Mesothelial cell of epicardium (in vitro differentiated cells): ENCODE measurements at places on chromosomes 2 and 18.

DNA sequence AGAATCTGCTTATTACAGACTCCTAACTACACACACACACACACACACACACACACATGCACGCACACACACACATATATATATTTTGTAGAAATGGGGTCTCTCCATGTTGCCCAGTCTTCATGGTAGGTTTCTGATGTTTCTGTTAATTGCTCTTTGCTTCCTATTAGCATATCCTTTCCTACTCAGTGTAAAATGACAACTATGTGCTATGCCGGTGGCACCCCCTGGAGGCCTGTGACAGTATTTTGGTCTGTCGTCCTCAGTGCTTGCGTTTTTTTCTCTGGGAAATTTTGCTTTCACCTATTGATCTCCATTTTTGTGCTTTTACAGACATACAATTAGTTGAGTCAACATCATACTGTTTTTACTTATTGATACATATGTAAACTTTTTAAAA, 322.1 kb downstream of the LRRTM1 start:
- no peak for DNase-seq

DNA sequence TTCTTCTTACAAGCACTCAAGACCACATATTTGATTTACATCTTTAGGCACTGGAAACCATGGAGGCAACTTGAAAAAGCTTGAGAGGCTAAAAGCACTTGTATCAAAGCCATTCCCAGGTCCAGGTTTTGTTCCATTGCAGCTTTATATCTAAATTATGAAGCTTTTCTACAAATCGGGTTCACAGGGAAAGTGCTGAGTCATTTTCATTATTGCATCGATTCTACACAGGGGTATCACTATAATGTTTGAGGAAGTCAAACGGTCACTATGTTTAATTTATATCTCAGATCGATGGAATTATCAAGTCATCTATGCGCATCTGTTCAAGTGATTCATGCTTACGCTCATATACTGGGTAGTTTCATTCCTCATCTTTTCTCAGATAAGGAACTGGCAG, 118.7 kb downstream of the VWC2L start:
- DNase-seq = no peak

- no peak for DNase-seq
These were observed 26.9 kb upstream of the SLC66A3 start for GRCh38 chr2:11128243-11128951.

DNA sequence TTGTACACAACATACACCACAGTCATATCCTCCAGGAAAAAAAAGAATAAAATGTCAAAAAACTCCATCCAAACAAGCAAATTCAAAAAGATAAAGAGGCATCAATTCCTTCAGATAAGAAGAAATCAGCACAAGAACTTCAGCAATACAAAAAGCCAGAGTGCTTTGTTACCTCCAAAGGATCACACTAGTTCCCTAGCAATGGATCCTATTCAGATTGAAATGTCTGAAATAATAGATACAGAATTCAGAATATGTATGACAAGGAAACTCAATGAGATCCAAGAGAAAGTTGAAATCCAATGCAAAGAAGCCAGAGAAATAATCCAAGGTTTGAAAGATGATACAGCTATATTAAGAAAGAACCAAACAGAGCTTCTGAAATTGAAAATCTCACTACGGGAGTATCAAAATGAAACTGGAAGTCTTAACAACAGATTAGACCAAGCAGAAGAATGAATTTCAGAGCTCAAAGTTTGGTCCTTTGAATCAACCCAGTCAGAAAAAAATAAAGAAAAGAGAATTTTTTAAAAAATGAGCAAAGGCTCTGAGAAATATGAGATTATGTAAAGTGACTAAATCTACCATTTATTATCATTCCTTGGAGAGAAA, 80.6 kb downstream of the TRABD2A start:
- DNase-seq = no peak

DNA sequence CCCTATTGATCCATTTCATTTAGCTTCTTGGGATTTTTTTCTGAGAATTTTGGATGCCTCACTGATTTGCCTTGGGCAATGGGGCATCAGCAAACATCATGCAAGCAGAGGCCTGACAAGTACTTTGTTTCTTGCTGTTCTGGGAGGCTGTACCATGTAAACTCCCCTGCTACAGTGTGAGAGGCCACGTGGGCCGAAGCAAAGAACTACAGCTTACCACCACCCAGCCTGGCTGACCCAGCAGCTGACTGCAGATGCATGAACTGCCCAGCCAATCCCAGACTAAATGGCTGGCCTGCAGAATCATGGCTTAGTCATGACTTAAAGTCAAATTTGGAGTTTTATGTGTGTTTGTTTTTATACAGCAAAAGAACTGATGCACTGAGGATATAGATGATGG, 579.9 kb downstream of the CNTNAP5 start:
- no peak for DNase-seq

DNA sequence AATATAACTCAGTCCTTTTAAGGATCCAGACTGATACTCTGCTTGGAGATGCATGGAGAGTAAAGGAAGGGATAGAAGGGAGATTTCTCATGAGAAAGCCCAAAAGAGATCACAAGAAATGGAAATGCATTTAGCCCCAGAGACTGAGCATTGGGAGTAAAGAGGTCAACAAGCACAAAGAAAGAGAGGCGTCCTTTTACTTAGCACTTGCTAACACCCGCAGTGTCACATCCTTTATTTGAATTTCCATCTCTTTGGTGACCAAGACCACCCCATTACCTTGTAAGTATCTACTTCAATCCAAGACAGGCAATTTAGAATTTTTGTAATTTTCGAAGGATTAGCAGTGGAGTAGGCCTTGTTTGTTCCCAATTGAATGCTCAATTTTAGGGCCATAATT, 111.8 kb upstream of the DCC start:
- no peak for DNase-seq

DNA sequence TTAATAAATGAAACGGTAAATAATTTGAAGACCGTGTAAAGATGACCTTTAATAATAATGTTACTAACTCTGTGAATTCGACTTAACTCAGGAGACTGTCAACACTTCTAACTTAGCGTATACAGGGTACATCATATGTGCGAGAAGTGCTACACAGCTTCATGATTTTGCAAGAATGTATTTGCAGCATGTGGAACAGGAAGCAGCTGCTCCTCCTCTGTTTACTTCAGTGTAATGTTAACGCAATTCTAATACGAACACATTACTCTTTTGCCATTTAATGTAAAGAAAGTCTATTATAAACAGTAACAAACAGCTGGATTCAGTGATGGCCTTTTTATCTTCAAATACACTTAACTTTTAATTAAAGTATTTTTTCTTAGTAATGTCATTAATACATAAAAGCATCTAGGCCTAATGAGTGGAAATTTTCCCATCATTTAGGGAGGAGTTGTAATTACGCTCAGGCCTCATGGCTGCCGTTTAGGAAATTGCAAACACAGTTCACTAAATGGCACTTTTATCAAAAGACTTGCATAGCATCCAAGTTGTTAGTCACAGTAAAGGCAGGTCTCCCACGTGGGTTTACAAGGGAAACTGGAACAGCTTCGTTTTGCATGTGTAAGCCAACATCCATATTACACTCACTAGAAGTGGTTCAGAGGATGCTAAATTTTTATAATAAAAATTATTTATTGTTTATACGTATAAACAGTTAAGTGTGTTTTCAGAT, 635.7 kb downstream of the FBXO15 start:
- DNase-seq = no peak

DNA sequence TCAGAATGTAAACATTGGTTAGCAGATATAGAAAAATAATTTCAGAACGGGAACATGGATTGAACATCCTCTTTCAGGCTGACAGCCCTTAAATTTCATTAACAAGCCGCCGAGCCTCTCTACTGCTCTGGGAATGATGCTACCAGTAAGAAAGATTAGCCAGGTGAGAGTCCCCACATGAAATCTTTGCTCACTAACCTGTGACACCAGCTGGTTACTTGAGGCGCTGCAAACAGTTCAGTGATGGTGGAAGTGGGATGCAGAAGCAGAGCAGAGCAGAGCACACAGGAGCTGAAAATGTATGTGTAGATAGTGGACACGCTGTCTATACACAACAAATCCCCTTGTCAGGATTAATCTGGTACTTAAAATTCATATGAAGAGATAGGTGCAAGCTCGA, 721.1 kb downstream of the DPP10 start:
- DNase-seq = no peak

DNA sequence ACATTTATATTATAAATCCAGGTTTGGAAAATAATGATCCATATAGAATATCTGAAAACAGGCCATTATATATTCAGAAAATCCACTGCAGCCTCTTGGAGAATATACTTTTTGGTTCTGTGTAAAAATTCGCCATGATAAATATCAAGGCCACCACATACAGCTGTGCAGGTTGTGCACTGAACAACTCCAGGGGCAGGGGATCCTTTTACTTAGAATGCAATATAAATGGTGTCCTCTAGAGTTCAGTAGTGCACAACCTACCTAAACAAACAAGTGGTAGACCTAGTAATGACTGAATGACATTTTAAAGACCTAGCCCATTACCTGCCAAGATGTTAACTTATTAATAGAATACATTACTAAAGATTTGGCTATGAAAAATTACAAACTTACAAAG, 22.4 kb downstream of the MOGAT1 start:
- no peak for DNase-seq

DNA sequence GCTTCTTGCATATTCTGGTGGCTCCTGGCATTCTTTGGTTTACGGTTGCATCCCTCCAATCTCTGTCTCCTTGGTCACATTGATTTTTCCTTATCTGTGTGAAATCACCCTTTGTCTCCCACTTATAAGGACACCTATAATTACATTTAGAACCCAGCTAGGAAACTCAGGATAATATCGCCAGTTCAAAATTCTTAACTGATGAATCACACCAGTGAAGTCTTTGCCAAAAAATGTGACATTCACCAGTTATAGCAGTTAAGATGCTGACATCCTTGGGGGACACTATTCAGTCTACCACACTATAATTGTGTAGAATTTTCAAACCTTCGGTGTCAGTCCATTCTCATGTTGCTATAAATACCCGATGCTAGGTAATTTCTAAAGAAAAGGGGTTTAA, 320.2 kb downstream of the TMX3 start:
- DNase-seq = no peak

DNA sequence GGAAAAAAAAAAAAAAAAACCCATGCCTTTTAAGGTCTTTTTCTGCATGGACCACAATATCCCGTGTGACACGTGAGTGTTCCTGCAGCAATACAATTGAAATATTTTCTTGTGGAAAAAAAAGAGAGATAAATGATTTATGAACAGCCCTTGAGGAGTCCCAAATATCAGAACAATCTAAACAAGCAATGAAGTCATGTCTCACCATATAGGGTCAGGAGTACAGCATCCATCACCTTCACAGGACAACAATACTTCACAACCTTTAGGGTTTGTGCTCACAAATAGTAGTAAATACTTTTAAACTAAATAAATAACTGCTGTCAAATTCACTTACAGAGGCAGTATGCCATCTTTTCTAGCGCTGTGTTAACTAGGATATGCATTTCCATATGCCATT, 87.9 kb downstream of the ZEB2 start:
- DNase-seq = no peak

- DNase-seq = no peak
These were observed 1.5 kb downstream of the GIGYF2 start for GRCh38 chr2:232698556-232699091.

DNA sequence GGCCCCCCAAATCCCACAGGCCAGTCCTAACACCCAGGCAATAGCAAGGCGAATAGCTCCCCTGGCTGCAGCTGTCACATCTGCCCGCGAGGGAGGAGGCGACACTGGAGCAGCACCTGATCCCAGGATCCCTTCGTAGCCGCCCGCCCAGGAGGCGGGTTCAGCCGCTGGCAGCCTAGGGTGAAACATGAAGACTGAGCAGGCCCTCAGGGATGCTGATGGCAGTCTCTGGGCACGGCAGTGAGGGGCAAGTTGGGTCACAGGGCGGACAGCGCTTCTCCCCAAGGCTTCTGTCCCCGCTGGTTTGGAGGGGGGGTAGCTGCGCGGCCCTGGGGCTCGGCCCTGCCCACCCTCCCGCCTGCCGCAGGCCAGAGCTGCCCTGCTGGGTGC, 1.9 kb downstream of the DNMT3A start:
- DNase-seq = no peak

- DNase-seq = no peak
These were observed 47.2 kb downstream of the MAP2 start for GRCh38 chr2:209471037-209471436.

DNA sequence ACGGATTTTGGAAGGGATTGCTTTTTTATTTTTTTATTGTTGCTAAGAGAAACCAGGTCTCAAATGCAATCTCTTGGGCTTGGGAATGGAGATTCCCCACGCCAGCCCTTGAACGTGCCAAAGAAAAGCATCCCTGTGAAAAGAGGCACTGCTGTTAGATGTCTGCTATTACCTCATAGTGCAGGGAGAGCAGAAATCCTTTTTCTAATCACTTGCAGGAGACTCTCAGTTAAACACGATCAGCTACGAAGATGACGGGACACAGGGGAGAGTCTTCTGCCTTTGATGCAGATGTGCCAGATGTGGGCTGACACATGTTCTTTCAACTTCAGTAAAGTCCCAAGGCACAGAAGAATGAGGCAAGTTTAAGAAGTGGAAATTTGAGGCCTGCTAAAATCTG, 381.6 kb upstream of the TRIB2 start:
- DNase-seq = no peak

DNA sequence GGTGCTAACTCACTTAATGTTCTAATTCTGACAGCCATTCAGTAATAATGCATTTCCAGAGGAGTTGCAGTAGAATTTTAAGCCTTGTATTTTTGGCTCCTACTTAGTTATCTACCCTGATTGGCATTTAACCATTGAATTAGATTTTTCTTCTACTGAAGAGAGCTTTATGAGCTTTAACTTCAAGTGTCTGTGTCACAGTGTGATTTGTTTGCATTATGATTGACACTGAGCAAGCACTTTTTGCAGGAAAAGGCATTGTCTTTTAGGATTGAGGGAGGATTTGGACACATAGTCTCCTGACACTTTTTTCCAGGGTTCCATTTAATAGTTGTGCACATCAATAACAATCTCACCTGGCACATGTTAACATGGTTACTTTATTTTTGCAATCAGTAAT, 26.7 kb downstream of the LYPD6 start:
- DNase-seq = no peak

DNA sequence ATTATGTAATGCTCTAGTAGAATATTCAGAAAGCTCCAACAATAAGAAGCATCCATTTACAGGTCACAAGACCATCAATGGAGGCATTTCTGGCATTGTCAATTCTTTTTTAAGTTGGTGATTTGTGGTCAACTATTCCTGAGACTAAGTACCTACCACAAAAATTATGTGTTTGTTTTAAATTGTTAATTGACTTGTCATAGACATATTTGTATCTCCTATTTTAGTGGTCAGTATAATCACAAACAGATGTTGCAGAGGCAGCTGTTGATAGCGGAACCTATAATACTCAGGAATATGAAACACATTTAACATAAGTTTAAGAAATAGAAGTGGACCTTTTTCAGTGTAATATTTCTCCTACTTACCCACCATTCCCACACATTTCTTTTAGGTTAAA, 430.1 kb downstream of the CCDC85A start:
- no peak for DNase-seq

GRCh38 chr2:152861349-152861942, 143.0 kb downstream of the ARL6IP6 start:
- no peak for DNase-seq

GRCh38 chr2:86476092-86476491, 34.9 kb downstream of the KDM3A start:
- no peak for DNase-seq

GRCh38 chr18:60466677-60467076, 94.1 kb upstream of the MC4R start:
- DNase-seq = no peak
